ENCODE measurements at places on chromosomes 7 and 10.

GRCh38 chr10:109995595-109995994 is 12.2 kb upstream of the ADD3 start:
- DNase-seq = no peak

GRCh38 chr10:104061196-104061595 is 24.5 kb downstream of the COL17A1 start:
- no peak for DNase-seq

GRCh38 chr7:158494162-158494586 is 93.4 kb downstream of the PTPRN2 start:
- no peak for DNase-seq

DNA sequence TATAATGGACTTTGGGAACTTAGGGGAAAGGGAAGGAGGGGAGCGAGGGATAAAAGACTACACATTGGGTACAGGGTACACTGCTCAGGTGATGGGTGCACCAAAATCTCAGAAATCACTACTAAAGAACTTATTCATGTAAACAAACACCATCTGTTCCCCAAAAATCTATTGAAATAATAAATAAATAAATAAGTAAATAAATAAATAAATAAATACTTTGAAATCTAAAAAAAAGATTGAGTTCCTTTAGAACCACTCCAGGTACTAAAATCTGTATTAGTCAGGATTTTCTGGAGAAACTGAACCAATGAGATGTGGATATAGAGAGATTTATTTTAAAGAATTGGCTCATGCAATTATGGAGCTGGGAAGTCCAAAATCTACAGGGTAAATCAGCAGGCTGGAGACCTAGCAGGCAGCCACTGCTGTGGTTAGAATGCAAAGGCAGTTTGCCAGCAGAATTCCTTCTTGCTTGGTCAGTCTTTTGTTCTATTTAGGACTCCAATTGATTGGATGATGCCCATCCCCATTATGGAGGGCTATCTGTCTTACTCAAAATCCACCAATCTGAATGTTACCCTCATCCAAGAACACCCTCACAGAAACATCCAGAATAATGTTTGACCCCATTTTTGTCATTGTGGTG is 8.9 kb downstream of the IGFBP1 start:
- DNase-seq = no peak

- DNase-seq = no peak
These were observed 530.9 kb upstream of the AUTS2 start for GRCh38 chr7:69067397-69067796.

DNA sequence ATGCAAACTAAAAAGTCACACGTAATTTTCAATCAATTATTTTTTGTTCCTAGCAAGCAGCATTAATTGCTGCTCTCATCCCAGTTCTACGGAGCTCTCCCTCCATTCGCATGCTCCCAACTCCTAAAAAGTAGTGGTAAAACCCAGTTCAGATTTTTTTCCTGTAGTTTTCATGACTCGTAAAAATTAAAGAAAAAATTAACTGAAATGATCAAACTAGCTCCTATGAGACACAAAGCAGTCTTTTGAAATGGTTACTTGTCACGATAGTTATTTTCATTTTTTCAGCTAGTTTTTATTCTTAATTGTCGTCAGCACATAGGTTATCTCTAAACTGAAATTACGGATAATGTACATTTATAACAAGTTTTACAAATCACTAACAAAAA is 1.8 kb downstream of the HNRNPA2B1 start:
- DNase-seq = no peak

DNA sequence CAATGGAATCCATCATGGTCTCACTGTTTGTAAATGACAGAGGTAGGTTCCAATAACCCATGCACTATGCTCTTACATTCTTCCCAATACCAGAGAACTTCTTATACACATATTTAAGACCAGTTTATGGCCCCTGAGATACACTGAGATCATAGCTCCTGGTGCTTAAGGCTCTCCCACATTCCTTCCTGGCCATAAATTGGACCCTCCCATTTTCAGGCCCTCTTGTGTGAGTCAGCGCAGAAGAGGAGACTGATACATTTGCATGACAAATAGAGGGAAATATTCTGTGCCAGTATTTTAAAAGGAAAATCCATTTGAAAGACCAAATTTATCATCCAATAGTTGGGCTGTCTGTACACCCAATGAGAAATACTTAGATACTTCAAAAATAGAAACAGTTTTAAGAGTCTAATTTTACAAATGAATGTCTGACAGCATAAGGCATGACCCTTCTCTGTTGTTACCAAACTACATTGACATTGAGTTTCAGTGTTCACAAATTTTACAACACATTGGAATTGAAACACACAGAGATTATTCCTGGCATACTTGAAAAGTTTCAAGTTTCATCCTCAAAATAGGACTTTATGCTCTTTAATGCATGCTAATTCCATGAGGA is 35.3 kb downstream of the SLC16A9 start:
- no peak for DNase-seq

- DNase-seq = no peak
These were observed 224.2 kb downstream of the PLXNA4 start for GRCh38 chr7:132351954-132352499.

DNA sequence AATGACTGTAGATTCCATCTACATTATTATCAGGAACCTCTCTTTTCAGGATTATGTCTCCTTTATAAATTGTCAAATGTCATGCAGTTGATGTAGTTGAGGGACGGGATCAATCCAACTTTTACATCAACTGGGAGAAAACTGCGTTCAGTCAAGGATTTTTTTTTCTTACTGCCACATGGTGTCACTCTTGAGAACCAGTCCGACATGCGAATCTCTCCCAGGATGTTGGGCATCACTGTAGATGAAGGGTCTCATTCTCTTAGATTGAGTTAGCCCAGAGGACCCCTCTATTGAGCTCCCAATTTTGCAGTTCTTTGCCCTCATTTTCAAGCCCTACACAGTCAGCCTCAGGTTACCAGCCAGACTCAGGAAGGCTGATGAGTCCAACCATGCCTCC is 120.3 kb upstream of the PTPRZ1 start:
- DNase-seq = no peak

GRCh38 chr7:83629117-83629880 is 19.6 kb downstream of the SEMA3E start:
- DNase-seq = no peak

DNA sequence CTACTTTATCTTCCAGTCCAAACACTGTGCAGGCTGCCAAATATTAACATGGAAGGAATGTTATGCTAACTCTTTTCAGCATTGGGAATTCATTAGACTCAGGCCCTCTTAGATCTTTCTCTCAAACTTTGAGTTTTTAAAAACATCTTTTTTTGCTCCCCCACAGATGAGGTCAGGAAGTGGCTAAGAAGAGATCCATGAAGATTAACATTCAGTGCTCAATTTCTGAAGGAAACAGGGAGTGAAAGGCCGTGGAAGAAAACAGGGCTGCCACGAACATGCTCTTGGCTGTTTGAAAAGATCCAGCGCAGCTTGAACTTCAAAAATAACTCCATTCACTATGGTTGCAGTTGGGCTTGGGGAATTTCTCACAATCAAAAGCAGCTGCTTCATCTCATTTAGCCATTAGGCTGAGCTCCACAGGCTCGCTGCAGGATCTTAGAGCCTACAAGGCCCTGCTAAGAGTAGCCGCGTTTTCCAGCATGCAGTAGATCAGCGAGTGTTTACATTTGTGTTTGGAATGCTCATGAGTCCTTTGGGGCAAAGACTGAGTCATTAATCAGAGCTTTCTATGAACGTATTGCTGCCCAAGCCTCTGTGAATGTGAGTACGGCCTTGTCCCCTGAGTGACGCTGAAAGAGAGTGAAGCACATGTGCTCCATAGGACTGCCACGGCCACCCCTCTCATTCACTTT is 41.2 kb upstream of the TNS3 start:
- DNase-seq = no peak

DNA sequence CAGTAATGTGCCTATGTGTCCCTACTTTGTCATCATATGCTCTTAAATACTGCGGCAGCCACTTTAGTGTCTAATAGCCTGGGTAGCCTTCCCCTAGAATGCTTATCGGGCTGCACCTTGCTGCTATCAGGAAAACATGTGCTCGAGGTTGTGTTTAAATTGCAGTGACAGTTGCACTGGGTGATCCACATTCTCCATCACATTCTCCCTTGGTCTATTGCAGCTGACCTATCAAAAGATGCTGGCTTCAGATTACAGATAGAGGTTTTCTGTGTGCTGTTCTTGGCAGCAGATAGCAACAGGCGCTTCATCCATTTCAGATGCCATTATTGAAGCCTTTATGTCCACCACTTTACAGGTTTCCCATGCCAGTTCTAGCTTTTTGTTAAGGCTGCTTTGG is 130.1 kb upstream of the MDFIC start:
- no peak for DNase-seq

DNA sequence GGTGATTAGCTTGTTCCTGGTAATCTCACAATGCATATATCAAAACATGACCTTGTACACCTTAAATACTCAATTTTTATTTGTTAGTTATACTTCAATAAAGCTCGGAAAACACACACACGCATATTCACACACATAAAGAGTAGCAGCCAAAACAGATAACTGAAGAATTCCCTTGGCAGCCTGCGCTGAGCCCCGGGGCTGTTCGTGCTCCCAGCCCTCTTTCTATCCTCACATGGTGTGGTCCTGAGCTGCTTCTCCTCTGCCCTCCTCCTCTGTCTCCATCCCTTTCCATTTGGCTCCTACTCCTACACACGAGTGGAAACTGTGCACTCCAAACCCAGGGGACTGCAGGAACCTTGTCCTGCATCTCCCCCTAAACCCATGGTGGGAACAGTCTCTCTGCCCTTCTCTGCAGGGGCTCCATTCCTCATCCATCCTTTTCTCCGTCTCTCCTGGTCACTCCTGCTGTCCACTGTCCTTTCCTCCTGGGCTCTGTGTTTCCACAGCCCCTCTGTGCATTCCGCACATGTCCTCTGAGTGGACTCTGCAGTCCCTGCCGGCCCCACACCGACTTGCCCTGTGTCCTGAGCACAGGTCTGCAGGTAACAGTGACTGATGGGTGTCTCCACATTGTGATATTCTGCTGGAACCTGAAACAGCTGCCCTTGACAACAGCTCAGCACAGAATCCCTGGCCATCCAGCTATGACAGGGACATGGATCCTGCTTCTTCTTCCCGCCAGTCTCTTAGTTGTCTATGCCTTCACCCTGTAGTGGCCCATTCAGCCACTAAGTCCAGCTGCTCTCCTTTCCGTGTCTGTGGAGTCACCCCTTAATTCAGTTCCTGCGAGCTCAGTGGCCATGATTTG is 216.8 kb upstream of the ZNF32 start:
- DNase-seq = no peak

DNA sequence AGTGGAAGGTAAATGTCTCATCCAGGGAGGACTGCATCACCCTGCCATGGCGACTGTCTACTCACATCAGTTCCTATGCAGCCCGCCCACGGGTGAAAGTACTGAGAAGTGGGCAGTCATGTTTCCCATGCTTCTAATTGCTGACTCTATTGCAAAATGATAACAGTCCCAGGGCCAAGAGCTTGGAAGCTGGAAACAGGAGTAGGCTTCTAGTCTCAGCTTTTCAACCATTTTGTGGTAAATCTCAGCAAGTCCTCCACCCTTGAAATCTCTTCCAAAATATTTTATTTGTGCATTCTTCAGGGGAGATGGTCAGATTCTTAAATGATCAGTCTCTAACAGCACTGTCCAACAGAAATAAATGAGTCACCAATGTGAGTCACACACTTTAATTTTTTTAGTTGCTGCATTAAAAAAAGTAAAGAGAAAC is 48.1 kb upstream of the TARP start:
- DNase-seq = no peak

DNA sequence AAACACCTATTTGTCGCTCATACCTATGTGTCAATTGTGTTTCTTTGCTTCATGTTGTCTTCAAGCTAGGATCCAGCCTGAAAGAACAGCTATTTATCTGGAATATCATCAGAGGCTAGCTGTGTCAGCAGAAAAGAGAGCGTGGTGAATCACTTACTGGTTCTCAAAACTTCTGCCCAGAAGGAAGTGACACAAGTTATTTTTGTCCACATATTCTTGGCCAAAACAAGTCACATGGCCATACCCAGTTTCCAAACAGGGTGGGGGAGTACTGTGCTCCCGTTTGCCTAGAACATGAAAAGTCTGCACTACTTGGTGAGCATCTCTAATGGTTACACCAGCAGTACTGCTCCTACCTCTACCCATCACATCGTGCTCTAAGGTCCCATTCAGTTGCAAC is 160.9 kb upstream of the CSTF2T start:
- no peak for DNase-seq

All from stimulated activated CD4-positive, alpha-beta T cell treated with anti-CD3 and anti-CD28 coated beads, TNF-alpha, amount 100 ng/mL, for 24 hours (primary cell).